ENCODE measurements at places on chromosomes 6 and 20.

DNA sequence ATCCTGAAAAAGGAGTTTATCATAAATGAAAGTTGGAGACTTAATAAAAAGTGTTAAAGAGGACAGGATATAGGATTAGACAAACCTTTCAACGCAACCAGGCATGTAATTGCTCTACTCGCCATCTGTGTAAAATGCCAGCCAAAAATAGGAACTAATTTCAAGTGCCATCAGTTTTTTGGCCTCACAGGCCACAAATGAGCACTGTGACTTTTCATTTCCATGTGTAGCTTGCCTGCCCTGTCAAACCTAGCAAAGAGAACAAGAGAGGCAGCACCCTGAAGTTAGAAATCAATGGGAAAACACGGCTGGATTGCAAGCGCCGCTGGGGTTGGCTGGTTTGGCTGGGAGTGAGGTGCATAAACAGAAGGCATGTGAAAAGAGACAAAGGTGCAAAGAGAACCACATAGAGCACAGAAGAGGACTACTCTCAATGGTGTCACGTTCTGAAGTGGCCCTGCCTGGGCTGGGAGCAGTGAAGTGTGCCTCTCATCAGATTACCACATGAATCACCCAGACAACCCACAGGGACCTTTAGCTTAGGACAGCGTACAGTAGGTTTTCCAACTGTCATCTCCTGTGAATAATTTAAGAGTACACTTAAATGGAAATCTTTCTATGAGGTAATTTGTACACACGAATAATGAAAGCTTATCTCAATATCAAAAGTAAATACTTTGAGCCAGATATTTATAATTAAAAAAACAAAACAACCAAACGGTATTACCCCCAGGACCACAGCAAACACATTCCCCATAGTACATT is 78.0 kb upstream of the NHSL1 start:
- peak; percentile 53 for DNase-seq

DNA sequence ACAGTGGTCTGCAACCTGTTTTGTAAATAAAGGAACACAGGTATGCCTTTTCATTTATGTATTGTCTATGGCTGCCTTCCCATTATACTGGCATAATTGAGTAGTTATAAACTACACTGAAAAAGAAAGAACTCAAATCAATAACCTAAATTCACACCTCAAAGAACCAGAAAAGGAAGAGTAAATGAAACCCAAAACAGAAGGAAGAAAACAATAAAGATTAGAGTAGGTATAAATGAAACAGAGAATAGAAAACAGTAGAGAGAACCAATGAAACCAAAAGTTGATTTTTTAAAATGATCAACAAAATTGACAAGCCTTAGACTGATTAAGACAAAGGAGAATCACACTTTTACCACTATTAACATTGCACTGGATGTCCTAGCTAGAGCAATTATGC is 34.7 kb downstream of the FAM184A start:
- DNase-seq = no peak

GRCh38 chr6:1916334-1917070 is 306.8 kb downstream of the FOXC1 start:
- no peak for DNase-seq

GRCh38 chr6:114154812-114155211 is 183.9 kb upstream of the HDAC2 start:
- DNase-seq = no peak

DNA sequence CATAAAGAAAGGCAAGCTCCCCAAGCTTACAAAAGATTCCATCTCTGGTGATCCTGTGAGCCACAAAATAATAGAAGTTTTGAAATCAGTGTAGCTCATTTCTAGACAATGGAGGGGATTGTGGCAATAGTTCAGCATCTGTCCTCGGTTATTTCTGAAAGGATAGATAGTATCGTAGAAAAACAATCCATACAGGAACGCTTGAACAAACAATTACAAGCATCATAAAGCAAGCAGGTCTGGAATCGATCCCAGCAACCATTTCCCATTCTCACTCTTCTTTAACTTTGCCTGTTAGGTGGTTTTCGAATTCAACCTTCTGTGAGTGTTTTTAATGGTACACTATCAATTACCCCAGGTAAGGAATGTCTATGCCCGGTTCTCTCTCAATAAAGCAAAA is 931.1 kb downstream of the KIF16B start:
- DNase-seq = no peak

DNA sequence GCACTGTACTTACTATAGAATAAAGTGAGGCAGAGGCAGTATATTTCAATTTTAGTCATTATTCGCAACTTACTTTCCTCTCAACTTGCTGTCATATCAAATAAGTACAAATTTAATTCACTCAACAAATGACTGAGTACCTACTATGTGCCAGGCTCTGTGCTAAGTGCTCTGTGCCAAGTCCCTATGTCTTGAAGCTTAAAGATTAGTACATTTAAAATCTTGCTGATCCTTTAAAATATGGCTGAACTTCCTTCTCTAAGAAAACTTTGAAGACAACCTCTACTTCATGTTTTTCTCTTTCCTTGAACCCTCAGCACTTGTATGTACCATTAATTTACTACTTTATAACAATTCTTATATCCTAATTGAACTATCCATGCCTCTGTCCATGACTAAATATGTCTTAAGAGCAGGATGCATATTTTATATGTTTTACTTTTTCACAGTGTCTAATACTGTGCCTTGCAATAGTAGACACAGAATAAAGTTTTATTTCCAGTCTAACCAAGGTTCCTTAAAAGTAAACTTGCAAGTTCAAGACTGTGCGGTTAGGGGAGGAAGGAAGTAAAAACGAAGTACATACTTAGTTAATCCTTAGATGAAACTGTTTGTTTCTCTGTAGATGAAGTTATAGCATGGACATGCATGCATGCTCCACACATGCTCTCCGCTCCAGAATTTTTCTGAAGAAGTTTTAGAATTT is 10.0 kb upstream of the LATS1 start:
- no peak for DNase-seq

DNA sequence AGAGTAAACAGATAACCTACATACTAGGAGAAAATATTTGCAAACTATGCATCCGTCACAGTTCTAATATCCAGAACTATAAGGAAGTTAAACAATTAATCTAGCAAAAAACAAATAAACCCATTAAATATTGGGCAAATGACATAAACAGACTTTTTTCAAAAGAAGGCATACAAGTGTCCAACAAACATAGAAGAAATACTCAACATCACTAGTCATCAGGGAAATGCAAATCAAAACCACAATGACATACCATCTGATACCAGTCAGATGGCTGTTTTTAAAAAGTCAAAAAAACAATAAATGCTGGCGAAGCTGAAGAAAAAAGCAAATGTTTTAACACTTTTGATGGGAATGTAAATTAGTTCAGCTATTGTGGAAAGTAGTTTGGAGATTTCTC is 1117.7 kb upstream of the MAP3K7 start:
- DNase-seq = no peak

DNA sequence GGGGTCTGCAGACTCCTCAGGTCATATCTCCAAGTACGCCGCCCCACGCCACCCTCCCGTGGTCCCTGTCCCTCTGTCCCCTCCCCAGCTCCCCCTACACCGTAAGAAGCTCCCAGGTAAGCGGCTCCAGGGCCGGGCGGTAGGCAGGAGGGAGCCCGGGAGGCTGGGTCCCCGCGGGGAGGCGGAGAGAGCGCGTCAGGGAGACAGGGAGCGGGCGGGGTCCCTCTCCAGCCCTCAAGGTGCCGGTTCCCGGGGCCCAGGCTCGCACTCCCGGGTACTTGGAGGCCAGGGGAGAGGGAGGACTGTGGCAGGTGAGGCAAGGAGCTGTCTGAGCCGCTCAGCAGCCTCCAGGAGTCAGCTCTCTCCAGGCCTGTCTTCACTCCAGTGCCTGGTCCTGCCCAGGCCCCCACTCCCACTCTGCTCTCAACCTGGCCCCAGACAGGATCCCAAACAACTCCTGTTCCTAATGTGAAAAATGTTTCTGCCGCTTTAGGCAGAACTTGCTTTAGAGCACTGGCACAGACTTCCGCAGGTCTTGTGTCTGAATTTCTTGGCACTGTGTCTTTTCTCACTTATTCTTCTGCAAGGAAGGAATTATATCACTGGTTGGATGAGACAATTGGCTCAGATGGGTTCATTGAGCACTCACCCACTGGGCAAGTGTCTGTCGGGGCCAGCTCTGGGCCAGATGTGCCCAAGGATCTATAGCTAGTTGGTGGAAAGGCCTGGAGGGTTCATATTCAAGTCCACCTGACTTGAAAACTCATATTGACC is 36.6 kb downstream of the HLA-G start:
- DNase-seq = no peak

DNA sequence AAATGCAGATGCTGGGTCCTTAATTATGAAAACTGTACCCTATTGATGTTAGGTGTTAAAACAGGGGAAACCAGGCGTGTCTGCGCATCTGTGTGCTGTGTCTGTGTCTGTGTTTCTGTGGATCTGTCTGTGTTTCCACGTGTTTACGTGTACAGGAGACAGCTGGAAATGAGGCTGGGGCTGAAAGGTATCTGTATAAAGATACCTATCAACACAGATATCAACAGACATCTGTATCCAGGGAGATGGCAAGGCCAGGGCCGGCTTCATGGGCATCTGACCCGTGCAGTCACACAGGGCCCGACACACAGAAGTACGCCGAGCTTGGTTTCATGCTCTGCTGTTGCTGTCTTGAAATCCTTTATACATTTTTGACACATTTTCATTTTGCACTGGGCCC is 48.6 kb downstream of the BMP7 start:
- no peak for DNase-seq

- no peak for DNase-seq
These were observed 48.8 kb upstream of the BCLAF1 start for GRCh38 chr6:136338486-136338885.

- DNase-seq = no peak
These were observed 642 bp downstream of the GZF1 start for GRCh38 chr20:23362392-23363256.

- DNase-seq = no peak
These were observed 238.6 kb upstream of the PLN start for GRCh38 chr6:118309337-118310093.

GRCh38 chr20:24151621-24152294 is 163.2 kb upstream of the GGTLC1 start:
- no peak for DNase-seq

DNA sequence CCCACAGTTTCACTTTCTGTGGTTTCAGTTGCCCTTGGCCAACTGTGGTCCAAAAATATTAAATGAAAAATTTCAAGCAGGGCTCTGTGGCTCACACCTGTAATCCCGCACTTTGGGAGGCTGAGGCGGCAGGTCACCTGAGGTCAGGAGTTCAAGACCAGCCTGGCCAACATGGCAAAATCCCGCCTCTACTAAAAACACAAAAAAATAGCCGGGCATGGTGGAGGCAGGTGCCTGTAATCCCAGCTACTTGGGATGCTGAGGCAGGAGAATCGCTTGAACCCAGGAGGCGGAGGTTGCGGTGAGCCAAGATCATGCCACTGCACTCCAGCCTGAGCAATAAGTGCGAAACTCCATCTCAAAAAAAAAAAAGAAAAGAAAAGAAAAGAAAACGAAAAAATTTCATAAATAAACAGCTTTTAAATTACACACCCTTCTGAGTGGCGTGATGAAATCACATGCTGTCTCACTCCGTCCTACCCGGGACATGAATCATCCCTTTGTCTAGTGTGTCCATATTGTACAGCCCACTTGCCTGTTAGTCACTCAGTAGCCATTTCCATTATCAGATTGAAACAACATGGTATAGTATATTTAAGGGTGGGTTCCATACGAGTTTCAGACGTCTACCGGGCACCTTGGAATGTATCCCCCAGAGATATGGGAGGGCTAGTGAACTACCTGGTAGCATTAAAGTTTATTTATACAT is 11.7 kb downstream of the PTPRK start:
- DNase-seq = no peak

DNA sequence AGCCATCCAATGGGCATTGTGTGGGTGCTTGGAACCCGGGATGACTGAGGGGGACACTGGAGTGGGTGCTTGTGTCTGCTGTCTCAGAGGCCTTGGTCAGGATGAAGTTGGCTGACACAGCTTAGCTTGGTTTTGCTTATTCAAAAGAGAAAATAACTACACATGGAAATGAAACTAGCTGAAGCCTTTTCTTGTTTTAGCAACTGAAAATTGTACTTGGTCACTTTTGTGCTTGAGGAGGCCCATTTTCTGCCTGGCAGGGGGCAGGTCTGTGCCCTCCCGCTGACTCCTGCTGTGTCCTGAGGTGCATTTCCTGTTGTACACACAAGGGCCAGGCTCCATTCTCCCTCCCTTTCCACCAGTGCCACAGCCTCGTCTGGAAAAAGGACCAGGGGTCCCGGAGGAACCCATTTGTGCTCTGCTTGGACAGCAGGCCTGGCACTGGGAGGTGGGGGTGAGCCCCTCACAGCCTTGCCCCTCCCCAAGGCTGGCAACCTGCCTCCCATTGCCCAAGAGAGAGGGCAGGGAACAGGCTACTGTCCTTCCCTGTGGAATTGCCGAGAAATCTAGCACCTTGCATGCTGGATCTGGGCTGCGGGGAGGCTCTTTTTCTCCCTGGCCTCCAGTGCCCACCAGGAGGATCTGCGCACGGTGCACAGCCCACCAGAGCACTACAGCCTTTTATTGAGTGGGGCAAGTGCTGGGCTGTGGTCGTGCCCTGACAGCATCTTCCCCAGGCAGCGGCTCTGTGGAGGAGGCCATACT is 49.4 kb downstream of the PYGB start:
- DNase-seq = no peak

- DNase-seq = no peak
These were observed at the start of gene COL9A3 for GRCh38 chr20:62816884-62817873. Gene COL9A3 (plus strand): TSS chr20:62817050. CDS start chr20:62817065, 15 bp downstream.

GRCh38 chr6:112912416-112913101 is 565.4 kb downstream of the RFPL4B start:
- no peak for DNase-seq

- DNase-seq = peak; percentile 62
These were observed 9.7 kb downstream of the BACH2 start for GRCh38 chr6:90286884-90287488.

DNA sequence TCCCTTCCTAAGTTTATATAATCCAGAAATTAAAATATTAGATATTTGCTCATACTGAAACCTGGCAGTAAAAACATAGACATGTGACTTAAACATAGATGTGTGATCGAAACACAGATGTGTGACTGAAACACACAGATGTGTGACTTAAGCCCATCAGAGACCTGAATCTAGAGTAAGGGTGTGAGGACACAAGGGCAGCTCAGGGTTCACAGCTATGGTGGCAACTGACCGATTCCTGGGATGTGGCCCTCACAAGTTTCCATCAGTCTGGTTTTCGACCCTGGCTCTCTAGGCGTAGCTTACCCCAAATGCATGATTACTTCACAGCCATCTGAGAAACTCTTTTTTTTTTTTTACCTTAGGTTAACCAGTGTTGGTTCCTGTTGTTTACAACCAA is 137.0 kb downstream of the NRN1 start:
- no peak for DNase-seq

Data from stimulated activated naive B cell treated with anti-CD40 and anti-IgM and Interleukin-4, amounts not matched to agents 10 μg/mL and 1 μg/mL and 100 μg/mL, for 72 hours (primary cell).